GM13976 (cell line): ENCODE measurements at places on chromosomes 13 and 19.

DNA sequence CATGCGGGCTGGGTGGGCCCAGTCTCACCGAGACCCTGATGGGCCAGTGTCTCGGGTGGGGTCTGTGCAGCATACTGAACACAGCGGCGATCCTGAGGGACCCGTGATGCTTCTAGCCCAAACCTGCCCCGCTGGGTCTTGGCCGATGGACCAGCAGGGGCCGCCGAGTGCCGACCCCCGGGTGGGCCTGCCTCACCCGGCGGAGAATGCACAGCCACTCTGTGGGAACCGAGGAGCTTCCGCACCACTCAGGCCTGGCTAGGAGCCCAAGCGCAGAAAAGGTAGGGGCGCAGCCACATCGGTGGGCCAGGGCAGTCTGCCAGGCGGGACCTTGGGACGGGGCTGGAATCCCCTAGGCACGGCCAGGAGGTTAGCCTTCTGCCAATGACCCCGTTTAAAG is 72.6 kb downstream of the TEX26 start:
- no peak for DNase-seq

GRCh38 chr13:20274466-20274865 is 42.3 kb upstream of the GJB6 start:
- no peak for DNase-seq

- DNase-seq = no peak
Measured at GRCh38 chr13:59823486-59823885, 340.2 kb downstream of the DIAPH3 start.

GRCh38 chr19:30802424-30803013 is 430.3 kb downstream of the ZNF536 start:
- DNase-seq = no peak

DNA sequence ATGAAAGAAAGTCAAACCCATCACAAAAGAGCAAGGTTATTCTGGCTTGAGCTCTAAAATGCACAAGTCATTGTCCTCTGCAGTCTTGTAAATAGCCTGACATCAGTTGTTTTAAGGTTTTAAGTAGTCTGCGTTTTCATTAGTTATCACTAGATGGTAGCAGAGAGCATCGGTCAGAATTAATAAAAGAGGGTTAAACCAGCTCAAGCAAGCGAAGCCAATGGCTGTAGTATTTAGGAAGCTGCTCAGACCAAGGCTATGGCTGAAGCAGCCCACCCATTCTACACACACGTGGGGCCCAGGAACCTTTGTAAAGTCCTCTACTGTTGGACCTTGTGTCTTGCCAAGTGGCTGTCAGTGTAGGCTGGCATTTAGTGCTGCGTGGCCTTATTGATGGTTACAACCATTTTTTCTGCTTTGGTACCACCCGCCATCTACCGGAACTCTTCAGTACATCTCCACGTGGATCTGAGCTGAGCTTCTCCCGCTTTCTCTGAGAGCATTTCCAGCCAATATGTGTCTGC is 13.3 kb upstream of the ZNF57 start:
- peak; percentile 78 for DNase-seq

DNA sequence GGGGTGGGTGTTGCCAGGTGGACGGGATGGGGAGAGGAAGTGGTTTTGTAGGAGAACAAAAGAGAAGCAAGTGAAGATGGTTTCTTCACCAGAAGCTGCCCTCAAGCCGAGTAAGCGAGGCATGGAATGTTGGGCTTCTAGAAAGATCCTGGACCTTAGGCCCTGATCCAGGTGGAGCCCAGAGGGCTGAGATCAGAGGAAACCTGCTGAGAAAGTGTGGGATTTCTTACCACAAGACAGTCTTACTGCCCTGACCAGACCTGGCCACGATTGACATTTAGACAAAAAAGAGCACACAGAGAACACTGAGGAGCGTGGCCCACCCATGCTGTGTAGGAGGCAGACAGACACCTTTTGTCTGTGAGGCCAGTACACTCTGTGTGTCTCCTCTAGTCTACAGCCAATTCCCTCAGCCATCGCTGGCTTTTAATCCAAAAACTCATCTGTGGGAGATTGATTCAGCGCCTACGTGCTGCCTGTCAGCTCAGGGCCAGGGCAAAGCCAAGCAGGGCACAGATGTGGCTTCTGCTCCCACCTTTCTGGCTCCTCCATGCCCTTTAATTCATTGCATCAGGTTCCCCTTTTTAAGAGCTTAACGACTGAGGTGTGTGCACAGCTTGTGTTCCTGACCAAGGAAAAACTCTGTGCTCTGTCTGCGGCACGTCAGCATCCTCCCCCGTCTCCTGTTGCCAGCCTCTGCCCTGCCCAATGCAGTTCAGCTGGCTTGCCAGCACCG is 123.3 kb downstream of the AKAP11 start:
- no peak for DNase-seq

GRCh38 chr13:22940736-22941135 is 240.0 kb upstream of the SGCG start:
- DNase-seq = no peak

GRCh38 chr13:100063906-100064305 is 25.0 kb upstream of the PCCA start:
- no peak for DNase-seq

GRCh38 chr19:52992109-52993004 is 21.4 kb upstream of the ERVV-1 start:
- DNase-seq = no peak

GRCh38 chr13:113414335-113414734 is 39.0 kb downstream of the ADPRHL1 start:
- no peak for DNase-seq

DNA sequence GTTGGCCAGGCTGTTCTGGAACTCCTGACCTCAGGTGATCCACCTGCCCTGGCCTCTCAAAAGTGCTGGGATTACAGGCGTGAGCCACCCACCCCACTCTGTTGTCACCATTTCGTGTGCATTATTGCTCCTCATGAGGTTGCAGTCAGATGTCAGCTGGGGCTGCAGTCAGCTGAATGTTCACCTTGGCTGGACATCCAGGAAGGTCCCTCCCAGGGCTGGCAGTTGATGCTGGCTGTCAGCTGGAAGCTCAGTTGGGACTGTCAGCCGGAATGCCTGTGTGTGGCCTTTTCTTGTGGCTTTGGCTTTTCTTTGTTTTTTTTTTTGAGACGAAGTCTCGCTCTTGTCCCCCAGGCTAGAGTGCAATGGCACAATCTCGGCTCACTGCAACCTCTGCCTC is 6.6 kb downstream of the MEGF8 start:
- DNase-seq = no peak

DNA sequence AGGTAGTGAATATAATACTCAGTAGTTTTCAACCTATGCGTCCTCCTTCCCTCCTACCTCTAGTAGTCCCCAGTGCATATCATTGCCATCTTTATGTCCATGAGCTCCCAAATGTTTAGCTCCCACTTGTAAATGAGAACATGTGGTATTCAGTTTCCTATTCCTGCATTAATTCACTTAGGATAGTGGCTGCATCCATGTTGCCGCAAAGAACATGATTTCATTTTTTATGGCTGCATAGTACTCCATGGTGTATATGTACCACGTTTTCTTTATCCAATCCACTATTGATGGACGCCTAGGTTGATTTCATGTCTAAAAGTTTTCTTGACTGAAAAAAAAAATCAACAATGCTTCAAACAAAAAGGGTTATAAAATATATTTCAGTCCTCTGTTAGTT is 303.4 kb upstream of the SGCG start:
- no peak for DNase-seq

GRCh38 chr19:995051-995827 is 5.0 kb upstream of the GRIN3B start:
- DNase-seq = no peak

DNA sequence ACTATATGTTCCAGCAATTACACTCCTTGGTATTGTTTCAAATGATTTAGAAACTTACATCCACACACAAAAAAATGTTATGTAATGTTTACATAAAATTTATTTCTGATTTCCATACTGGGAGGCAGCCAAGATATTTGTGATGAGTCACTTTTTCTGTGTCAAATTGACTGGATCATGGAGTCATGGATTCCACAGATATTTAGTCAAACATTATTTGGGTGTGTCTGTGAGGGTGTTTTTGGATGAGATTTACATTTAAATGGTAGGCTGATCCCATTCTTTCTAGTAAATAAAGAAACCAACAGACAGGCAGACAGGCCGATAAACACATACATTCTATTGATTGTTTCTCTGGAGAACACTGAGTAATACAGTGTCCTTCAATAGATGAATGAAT is 562.8 kb downstream of the SLITRK6 start:
- DNase-seq = no peak

DNA sequence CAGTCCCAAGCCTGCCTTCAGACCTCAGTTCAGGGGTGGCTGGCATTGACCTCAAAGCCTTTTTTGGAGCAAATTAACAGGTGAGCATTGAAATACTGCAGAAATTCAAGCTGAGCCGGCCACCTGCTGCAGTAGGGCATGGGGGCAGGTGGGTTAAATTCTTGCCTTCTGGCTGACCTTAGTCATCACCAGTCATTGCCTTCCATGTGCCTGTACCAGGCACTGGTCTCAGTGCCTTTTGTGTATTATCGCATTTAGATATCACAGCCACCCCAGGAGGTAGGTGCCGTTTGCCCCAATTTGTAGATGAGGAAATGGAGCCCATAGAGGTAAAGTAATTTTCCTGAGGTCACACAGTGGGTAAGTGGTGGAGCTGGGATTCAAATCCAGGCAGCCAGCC is 7.2 kb downstream of the PPP1R37 start:
- DNase-seq = no peak

- peak; percentile 89 for DNase-seq
Measured at GRCh38 chr19:15584541-15585115, 30.4 kb upstream of the CYP4F8 start.

DNA sequence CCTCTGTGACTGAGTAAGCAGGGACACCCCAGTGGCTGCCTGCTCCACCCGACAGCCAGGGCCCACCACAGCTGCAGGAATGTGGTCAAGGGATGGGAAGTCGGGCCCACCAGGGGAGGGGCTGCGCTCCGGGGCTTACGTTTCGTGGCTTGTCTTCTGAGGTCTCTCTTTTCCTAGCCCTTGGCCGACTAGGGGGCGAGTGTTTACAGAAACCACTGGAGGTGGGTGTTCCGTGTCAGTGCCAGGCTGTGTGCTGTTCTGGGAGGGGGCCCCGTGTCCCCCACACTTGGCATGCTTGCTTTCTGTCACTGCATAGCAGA is 4.5 kb downstream of the ADAT3 start:
- DNase-seq = no peak

GRCh38 chr13:49466292-49466838 is 22.3 kb downstream of the SETDB2 start:
- no peak for DNase-seq

DNA sequence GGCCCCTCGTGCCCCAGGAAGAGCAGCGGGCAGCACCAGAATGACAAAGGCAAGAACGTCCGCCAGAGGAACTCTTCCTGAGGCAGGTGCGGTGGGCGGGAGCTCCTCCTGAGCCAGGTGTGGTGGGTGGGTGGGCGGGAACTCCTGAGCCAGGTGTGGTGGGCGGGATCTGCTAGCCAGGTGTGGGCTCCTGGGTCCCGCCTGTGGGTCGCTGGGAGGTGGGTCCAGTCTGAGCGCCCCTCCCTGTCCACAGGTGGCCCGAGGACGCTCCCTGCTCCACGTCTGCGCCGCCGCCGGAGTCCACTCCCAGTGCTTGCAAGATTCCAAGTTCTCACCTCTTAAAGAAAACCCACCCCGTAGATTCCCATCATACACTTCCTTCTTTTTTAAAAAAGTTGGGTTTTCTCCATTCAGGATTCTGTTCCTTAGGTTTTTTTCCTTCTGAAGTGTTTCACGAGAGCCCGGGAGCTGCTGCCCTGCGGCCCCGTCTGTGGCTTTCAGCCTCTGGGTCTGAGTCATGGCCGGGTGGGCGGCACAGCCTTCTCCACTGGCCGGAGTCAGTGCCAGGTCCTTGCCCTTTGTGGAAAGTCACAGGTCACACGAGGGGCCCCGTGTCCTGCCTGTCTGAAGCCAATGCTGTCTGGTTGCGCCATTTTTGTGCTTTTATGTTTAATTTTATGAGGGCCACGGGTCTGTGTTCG is 7.0 kb upstream of the HCN2 start:
- DNase-seq = no peak

DNA sequence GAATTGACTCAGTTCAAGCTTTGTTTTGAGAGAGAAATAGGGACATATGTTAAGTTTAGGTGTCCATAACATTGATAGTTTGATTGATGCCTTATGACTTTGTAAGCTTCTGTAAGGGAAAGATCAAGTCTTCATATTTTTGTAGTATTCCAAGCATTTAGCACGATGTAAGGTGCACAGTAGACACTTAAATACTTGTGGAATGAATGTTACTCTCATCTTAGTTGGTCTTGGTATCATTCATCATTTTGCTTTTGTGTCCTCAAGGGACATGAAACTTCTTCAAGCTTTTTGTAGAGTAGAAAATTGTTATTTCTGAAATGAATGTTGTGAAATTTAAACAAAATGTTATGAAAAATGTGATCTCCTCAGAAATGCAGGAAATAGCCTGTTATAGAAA is 10.1 kb downstream of the TDRD3 start:
- DNase-seq = no peak

DNA sequence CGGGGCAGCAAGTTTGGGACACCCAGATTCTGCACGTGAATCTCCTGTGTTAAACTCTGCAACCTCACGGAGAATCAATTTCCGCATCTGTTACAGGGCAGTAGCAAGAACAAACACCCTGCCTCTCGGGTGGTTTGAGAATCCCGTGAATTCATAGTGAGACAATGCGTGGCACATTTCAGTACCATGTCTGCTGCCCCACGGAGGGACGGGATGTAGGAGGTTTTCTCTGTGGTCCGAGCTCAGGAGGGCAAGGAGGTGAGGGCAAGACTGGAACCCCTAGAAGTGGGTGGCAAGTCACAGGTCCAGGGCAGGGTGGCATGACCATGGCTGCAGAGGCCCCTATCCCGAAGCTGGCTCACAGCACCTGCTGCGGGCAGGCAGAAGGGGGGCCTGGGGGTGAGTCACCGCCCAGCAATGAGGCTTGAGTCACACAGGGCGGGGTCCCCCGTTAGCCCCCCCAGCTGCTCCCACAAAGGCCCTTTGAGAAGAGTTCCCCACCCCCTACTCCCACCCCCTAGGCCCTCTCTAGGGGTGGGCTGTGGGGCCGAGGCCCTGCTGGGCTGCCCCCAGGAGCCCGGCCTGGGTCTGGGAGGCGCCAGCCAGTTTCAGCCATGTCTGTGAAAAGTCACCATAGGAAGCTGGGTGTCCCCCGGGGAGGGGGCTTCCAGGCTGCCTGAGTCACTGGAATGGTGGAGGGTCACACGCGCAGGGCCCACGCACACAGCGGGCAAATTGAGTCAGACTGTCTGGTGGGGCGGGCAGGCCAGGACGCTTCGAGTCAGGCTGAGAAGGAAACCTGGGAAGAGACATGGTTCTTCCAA is 25.8 kb upstream of the NANOS3 start:
- DNase-seq = no peak

DNA sequence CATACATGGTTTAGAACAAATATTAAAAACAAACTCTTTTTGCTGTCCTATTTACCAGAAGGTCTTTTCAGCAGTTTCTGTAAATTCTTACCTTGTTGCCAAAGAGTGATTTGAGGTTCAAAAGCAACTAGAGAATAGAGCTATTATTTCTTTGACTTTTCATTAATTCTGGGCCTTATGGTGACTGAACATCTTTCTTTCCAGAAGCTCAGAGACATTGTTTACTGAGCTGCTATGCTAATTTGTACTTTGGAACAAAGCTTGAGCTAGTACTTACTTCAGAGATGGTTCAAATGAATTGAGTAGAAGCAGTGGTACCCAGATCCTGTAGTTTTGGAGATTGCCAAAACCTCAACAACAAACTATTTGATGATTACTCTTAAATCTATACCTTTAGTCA is 331.2 kb downstream of the SPRY2 start:
- DNase-seq = no peak

GRCh38 chr19:7605490-7606222 is 10.0 kb downstream of the CAMSAP3 start:
- DNase-seq = peak; percentile 62

- no peak for DNase-seq
Measured at GRCh38 chr13:110012102-110012739, 225.8 kb upstream of the IRS2 start.

GRCh38 chr13:106455190-106455589 is 80.3 kb downstream of the EFNB2 start:
- DNase-seq = no peak
